NCI-H1436 treated with DMSO at 0.1 percent for 48 hours (cell line): ENCODE measurements at places on chromosomes 1 and 21.

DNA sequence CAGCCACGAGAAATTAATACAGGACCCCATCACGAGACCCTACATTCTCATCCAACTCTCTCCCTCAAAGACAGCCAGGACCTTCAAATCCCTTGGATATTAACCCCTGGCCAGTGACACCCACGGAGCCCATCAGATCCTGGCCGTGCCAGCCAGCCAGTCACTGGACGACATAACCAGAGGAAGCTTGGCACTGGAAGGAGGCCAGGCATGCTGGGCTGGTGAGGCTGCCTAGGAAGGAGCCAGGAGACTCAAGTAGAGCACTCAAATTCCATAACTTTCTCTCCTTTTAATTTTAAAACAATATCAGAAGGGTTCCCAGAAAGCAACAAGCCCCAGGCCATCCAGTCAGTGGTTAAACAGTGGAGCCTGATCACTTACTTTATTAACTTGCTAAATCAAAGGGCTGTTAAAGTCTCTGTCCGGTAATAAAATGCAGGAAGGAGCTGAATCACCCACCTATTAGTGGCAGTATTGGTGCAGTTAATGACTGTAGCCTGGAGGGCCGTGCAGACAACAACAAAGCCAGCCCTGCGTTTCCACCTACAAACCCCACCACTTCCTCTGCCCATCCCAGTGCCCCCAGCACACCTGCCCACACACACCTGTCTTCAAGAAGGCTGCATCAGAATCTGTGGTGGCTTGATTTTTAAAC, 78.0 kb downstream of the HIVEP3 start:
- no peak for DNase-seq

DNA sequence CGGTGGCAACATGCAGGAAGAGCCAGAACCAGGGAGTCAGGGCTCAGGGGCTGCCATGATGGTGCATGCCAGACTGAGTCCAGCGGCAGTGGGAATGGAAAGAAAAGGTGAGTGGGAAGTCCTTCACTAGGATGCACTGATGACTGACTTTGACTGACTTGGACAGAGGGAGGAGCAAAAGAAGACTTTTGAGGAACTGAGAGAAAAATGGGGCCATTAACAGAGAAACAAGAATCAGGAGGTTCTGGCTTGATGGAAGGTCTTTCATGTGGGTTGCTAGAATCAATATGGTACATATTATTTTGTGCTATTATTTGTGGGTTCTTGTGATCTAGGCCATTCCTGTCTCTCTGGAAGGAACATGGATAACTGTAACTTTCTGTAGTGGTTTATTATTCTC, 454.6 kb upstream of the PROX1 start:
- DNase-seq, result no peak

GRCh38 chr1:117942293-117942692, 12.8 kb downstream of the WDR3 start:
- DNase-seq, result no peak

DNA sequence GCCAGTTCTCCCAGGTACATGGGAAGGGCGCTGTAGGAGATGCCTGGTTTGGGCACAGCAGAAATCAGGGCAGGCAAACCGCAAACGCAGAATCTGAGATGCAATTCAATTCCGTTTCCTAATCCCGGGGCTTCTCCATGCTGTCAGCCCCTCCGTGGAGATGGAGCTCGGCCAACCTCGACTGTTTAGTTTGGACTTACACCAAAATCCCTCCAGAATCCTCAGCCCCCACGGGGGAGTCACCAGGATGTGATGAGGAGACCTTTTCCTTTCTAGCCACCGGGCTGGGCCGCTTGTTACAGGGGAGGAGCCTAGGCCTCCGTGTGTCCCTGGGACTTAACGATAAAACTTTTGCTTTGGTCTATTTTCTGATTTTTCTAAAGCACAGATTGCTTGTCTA, 7.9 kb downstream of the SLC2A7 start:
- no peak for DNase-seq

GRCh38 chr1:202951437-202951836, 6.7 kb downstream of the ADIPOR1 start:
- no peak for DNase-seq

DNA sequence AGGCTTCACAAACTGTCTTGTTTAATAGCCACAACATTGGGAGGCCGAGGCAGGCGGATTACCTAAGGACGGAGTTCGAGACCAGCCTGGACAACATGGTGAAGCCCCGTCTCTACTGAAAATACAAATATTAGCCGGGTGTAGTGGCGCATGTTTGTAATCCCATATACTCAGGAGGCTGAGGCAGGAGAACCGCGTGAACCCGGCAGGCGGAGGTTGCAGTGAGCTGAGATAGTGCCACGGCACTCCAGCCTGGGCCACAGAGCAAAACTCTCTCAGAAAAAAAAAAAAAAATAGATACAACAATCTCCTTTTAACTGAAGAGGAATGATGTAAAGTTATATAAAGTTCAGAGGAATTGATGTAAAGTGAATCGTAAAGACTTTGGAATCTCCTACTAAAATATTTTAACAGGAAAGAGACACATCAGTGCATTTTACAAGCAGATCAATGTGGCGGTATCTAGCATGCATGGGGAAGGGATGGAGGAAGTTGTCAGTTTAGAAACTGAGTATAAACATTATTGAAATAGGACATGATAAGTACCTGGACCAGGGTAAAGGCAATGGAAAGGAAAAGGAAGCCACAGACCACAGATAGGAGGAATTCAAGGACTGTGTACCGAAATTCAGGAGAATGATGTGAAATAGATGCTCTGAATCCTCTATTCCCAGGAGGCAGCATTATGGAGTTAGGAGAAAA, 41.5 kb downstream of the PTPRC start:
- no peak for DNase-seq
